ENCODE measurements at places on chromosomes 5 and 9.

GRCh38 chr5:74934949-74935751, 69.0 kb upstream of the FAM169A start:
- DNase-seq: no peak

DNA sequence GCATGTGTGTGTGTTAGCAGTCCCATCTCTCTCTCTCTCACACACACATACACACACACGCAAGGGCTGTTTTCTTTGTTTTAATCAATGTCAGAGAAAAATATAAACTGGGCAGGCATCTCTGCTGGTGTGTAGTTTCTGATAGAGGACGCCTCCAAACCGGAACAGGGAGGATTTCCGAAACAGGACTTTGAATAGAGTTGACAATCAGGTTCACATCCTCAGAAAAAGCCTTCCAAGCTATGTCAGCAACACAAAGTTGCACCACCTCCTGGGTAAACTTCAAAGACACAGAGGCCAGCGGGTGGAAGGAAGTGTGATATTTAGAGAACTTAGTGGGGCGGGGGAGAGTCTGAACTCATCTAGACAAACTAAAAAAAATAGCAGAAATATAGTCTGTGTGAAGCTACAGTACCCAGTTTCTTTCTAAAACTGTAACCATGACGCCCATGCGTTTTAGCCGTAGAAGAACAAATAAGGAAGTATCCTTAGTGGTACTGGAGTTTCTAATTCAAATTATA, 1.2 kb downstream of the ST8SIA4 start:
- DNase-seq: peak; percentile 23

- no peak for DNase-seq
Observed at GRCh38 chr9:30723656-30724055, 1660.8 kb upstream of the ACO1 start.

DNA sequence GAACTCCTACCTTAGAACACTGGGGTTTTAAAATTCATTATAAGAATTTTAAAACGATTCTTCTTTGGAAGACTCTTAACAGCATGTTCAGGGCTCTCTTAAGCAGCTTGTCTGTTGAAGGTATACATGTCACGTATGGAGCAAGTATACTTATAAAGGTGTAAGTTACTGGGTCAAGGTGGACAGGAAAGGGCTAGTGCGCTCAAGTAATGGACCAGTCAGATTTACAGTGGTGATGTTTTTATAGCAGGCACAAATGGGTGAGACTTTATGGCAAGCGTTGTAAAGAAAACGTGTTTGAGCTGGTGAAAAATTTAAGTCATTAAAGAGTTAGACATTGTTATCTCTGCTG, 7.9 kb downstream of the SLC44A1 start:
- DNase-seq: no peak

DNA sequence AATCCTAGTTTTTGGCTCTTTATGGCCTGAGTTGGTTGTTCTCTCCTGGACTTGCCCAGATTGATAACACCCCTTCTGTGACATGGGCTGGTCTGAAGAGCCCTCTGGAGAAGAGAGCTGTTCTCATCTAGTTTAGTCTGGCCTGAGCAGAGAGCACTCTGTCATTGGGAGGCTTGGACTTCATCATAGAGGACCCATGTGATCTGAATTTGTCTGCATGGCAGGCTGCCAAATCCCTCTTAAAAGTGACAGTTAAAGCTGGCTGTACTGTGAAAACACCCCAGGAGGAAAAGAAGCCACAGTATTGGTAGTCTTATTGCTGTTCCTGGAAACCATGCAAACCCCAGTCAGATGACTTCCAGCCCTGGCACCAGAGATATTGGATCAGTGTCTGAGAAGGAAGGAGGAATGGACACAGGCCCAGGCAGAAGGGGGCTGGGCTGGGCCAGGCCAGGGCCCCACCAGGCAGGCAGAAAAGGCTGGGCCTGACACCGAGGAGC, 3.7 kb upstream of the WDR31 start:
- no peak for DNase-seq

- no peak for DNase-seq
Observed at GRCh38 chr9:125561509-125562148, 145.4 kb downstream of the MAPKAP1 start.

GRCh38 chr5:27472000-27472763, 433.8 kb upstream of the CDH9 start:
- no peak for DNase-seq

DNA sequence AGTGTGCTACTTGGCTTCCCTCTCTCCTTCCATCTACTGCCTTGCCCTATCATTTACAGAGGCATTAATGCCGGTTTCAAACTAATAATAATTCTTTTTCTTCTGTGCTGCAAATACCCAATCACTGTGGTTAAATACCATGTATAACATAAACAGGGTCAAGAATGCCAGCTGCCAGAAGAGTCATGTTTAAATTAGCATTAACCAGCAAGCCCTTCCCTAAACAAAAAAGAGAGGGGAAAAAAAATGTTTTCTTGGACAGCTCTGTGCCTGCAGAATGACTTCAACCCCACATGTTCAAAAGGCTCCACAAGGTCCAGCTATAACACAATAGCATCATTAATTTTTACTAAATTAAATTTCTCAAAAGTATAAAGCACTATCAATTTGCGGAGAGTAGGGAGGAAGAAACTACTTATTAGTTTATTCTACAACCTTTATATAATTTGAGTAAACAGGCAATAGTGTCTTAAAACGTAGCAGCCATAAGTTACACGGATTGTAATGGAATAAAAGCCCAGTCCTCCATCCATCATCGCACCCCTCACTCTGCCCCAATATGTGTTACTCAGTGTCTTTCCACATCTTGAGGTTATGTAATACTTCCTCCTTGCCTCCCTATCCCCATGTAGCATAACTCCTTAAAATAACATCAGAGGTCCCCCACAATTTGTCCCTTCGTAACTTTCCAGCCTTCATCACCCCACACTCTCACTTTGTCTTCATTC, 3.9 kb downstream of the LPAR1 start:
- DNase-seq: no peak

DNA sequence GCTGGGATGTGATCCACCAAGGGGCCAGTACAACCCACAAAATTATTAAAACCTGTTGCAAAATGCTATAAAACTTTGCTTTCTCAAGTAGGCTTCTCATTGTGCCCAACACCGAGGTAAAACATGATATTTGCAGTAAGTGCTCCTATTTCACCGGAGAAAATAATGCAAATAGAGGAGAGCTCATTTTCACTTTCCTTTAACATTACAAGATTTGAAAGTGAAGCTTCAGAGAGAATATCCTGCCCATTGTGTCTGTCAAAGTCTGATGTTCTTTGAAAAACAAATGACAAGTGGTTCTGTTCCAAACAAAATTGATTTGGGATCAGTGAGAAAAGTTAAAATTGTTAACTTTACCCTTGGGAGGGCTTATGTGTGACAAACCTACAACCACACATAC, 287.1 kb downstream of the KCNN2 start:
- no peak for DNase-seq
